Effector memory CD4-positive, alpha-beta T cell (primary cell): ENCODE measurements at places on chromosomes 3 and 15.

DNA sequence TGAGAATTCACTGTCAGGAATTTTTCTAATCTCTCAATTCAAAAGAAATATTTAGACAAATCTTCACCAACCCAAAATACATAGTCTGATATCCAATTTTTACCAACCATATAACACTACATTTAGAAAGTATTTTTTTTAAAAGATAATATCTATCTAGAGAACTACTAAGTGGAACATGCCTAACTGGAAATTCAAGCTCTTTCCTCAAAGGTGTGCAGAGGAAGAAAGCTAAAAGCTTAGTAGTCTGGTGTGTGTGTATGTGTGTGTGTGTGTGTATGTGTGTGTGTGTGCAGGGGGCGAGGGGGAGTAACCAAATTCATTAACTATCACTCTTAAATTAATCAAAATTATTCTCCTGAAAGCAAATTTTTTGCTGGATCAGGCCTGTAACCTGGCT lies 797.3 kb downstream of the NAALADL2 start:
- H3K36me3 ChIP-seq, result no peaks in the 10 kb centered on the region
- H3K27ac ChIP-seq, result no peak overlapping the region
- no peak overlapping the region for H3K4me3 ChIP-seq
- no peaks in the 10 kb centered on the region for H3K4me1 ChIP-seq
- no peaks in the 10 kb centered on the region for H3K27me3 ChIP-seq

GRCh38 chr3:73432023-73432705 lies 192.6 kb downstream of the PDZRN3 start:
- H3K36me3 ChIP-seq, result no peaks in the 10 kb centered on the region
- no peak overlapping the region for H3K4me3 ChIP-seq
- H3K27ac ChIP-seq, result no peak overlapping the region
- no peaks in the 10 kb centered on the region for H3K27me3 ChIP-seq

- H3K27ac ChIP-seq, result no peak overlapping the region
- H3K4me1 ChIP-seq, result no peaks in the 10 kb centered on the region
- no peaks in the 10 kb centered on the region for H3K27me3 ChIP-seq
- DNase-seq, result no peak
- H3K36me3 ChIP-seq, result no peaks in the 10 kb centered on the region
Measured at GRCh38 chr3:136994772-136995516, 37.2 kb downstream of the IL20RB start.

- H3K4me3 ChIP-seq, result no peak overlapping the region
- DNase-seq, result no peak
- H3K36me3 ChIP-seq, result no peaks in the 10 kb centered on the region
- no peaks in the 10 kb centered on the region for H3K4me1 ChIP-seq
- no peaks in the 10 kb centered on the region for H3K27me3 ChIP-seq
- no peak overlapping the region for H3K27ac ChIP-seq
Measured at GRCh38 chr3:62859203-62859791, 15.9 kb downstream of the CADPS start.

DNA sequence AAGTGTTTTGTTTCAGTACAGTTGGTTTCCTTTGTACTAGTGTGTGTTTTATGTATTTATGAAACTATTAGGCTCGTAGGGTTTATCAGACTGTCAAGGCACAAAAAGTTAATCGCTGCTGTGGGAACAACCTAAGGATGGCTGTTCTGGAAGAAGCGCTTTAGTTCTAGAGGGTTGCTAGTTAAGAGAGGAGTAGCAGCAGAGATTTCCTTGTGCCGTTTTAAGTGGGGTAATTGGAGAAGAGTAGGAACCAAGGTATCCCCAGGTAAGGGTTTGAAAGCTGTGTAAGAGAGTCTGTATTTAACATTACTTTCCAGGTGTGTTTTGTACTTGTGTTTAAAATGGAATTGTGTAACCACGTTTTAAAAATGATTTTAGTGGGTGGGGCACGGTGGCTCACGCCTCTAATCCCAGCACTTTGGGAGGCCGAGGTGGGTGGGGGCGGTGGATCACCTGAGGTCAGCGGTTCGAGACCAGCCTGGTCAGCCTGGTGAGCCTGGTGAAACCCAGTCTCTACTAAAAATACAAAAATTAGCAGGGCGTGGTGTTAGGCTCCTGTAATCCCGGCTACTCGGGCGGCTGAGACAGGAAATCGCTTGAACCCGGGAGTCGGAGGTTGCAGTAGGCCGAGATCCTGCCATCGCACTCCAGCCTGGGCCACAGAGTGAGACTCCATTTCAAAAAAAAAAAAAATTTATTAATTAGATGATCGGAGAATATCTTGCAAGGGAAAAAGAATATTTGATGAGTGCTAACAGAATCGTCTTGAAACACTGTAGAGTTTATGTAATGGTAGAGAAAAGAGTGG lies 2.6 kb downstream of the MORF4L1 start:
- no peaks in the 10 kb centered on the region for H3K36me3 ChIP-seq
- DNase-seq, result no peak
- H3K27ac ChIP-seq, result peak overlapping the region; percentile 100
- H3K4me3 ChIP-seq, result peak overlapping the region; percentile 100

DNA sequence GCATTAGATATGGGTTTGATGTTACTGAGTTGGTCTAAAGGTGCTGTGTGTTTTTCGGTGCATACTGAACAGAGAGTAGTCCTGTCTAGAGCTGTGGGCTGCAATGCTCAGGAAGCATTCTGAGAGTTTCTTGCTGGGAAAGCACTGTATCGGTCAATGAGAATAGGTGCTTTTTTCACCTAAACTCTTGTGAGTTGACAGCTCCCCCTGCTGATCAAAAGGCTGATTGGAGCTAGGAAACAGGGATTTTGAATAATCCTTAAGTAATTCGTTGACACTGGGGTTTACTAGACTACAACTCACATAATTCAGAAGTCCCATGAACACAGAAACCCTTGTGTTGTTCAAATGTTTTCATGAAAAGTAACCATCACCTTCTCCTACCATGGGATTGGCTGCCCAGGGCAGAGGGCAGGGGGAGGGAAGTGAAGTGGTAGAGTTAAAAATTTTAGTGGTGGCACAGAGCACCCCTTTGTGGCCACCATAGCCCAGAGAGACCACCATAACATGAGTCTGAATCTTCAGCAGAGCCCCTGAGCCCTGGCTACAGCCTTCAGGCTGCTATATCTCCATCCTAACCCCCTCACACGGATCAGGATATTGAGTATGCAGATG lies 13.0 kb upstream of the MANF start:
- H3K4me3 ChIP-seq, result no peak overlapping the region
- H3K27ac ChIP-seq, result no peak overlapping the region
- no peaks in the 10 kb centered on the region for H3K27me3 ChIP-seq
- no peak for DNase-seq

DNA sequence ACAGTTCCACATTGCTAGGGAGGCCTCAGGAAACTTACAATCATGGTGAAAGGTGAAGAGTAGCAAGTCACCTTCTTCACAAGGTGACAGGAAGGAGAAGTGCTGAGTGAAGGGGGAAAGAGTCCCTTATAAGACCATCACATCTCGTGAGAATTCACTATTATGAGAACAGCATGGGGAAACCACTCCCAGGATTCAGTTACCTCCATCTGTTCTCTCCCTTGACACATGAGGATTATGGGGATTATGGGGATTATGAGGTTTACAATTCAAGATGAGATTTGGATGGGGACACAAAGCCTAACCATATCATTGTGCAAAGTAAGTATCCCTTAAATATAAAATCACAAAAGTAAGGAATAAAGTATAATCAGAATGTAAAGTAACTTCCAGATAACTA lies 375.9 kb upstream of the NAALADL2 start:
- DNase-seq, result no peak
- H3K27ac ChIP-seq, result no peak overlapping the region
- H3K36me3 ChIP-seq, result no peaks in the 10 kb centered on the region
- no peaks in the 10 kb centered on the region for H3K4me1 ChIP-seq
- no peaks in the 10 kb centered on the region for H3K27me3 ChIP-seq

DNA sequence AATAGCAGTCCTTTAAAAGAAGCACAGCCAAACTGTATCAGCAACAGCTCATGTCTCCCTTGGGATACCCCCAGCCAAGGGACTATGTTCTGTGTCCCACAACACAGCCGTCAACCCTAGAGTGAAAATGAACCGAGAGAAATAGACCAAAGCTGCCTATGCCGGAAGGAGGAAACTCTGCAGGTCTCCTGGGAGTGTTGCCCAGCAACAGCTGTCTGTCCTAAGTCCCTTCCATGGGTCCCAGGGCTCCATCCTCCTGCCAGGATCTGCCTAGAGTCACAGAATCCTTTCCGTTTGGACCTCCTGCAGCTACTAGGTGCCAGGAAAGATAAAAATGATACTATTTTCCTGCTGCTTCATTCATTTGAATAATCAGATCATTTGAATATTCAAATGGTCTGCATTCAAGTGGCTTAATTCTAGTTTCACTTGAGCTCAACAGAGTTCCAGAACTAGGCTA lies 53.1 kb downstream of the TRANK1 start:
- no peak overlapping the region for H3K4me3 ChIP-seq
- no peak overlapping the region for H3K27ac ChIP-seq
- peaks cover 67% of the 10 kb centered on the region for H3K36me3 ChIP-seq
- H3K27me3 ChIP-seq, result no peaks in the 10 kb centered on the region
- no peak for DNase-seq
- peaks cover 10% of the 10 kb centered on the region for H3K4me1 ChIP-seq

GRCh38 chr3:79521221-79521848 lies 246.5 kb downstream of the ROBO1 start:
- no peak overlapping the region for H3K27ac ChIP-seq
- no peak for DNase-seq
- no peaks in the 10 kb centered on the region for H3K27me3 ChIP-seq
- H3K4me1 ChIP-seq, result no peaks in the 10 kb centered on the region
- no peaks in the 10 kb centered on the region for H3K36me3 ChIP-seq

DNA sequence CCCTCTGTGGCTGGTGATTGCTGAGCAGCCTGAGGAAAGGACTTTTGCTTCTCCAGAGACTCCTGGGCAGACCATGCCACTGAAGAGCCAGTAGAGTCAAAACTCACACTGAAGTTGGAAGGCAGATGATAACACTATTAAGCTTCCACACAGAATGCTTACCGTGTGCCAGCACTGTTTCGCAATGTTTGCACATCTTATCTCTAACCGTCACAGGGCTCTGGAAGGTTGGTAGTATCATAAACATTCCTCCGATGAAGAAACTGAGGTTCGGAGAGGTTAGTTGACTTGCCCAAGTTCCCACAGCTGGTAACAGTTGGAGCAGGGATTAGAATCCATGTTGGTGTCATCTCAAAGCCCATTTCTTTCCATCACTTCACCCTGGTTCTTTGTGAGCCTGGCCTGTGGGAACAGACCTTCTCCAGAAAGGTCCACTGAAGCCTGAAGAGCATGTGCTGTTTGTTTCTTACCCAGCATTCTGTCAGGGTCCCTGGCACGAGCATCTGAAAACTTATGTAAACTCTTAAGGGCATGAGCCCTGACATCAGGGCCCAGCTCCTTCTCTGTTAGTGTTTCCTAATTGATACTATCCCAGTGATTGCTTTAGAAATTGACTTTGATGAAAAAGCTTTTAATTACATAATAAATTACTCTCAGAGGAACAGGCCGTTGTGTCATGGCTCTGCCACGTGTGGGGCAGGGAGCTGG lies 77.0 kb upstream of the PRR23C start:
- H3K27me3 ChIP-seq, result no peaks in the 10 kb centered on the region
- H3K4me1 ChIP-seq, result no peaks in the 10 kb centered on the region
- H3K27ac ChIP-seq, result no peak overlapping the region
- H3K4me3 ChIP-seq, result no peak overlapping the region
- no peak for DNase-seq

- DNase-seq, result peak; percentile 87
- peaks cover 11% of the 10 kb centered on the region for H3K4me1 ChIP-seq
- no peaks in the 10 kb centered on the region for H3K27me3 ChIP-seq
- peaks cover 10% of the 10 kb centered on the region for H3K36me3 ChIP-seq
Measured at GRCh38 chr3:9890249-9891071, at the start of gene JAGN1. Gene JAGN1 (plus strand): TSS chr3:9890610. CDS start chr3:9890723, 113 bp downstream.

DNA sequence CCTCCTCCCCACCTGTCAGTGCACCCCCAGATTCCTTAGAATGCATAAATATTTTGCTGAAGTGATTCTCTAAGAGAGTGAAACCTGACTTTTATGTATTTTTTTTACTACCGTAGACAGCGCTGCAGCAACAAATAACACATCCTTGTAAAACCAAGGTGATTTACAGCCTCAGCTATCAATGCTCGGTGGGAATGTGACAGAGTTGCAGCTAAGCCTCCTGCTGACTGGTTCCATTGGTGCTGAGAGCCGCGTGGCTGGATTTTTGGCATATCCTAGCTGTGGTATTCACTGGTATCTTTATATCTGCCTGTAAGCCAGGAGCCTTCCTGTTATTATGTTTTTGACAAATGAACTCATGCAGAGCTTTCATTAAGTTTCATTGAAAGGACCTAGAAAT lies 11.0 kb downstream of the FGD5 start:
- no peaks in the 10 kb centered on the region for H3K36me3 ChIP-seq
- H3K27me3 ChIP-seq, result no peaks in the 10 kb centered on the region
- H3K4me3 ChIP-seq, result no peak overlapping the region
- DNase-seq, result no peak
- H3K4me1 ChIP-seq, result no peaks in the 10 kb centered on the region

- H3K36me3 ChIP-seq, result no peaks in the 10 kb centered on the region
- H3K4me1 ChIP-seq, result no peaks in the 10 kb centered on the region
- no peak for DNase-seq
- H3K27ac ChIP-seq, result no peak overlapping the region
- no peaks in the 10 kb centered on the region for H3K27me3 ChIP-seq
Measured at GRCh38 chr3:65635657-65636056, 403.1 kb downstream of the MAGI1 start.

- no peaks in the 10 kb centered on the region for H3K4me1 ChIP-seq
- no peak overlapping the region for H3K27ac ChIP-seq
- H3K4me3 ChIP-seq, result no peak overlapping the region
- H3K36me3 ChIP-seq, result no peaks in the 10 kb centered on the region
- H3K27me3 ChIP-seq, result no peaks in the 10 kb centered on the region
- DNase-seq, result no peak
Measured at GRCh38 chr15:58690703-58691102, 58.8 kb downstream of the ADAM10 start.

GRCh38 chr3:184635126-184635525 lies 73.5 kb downstream of the EPHB3 start:
- H3K27ac ChIP-seq, result no peak overlapping the region
- no peaks in the 10 kb centered on the region for H3K4me1 ChIP-seq
- DNase-seq, result no peak
- no peaks in the 10 kb centered on the region for H3K27me3 ChIP-seq
- no peaks in the 10 kb centered on the region for H3K36me3 ChIP-seq

DNA sequence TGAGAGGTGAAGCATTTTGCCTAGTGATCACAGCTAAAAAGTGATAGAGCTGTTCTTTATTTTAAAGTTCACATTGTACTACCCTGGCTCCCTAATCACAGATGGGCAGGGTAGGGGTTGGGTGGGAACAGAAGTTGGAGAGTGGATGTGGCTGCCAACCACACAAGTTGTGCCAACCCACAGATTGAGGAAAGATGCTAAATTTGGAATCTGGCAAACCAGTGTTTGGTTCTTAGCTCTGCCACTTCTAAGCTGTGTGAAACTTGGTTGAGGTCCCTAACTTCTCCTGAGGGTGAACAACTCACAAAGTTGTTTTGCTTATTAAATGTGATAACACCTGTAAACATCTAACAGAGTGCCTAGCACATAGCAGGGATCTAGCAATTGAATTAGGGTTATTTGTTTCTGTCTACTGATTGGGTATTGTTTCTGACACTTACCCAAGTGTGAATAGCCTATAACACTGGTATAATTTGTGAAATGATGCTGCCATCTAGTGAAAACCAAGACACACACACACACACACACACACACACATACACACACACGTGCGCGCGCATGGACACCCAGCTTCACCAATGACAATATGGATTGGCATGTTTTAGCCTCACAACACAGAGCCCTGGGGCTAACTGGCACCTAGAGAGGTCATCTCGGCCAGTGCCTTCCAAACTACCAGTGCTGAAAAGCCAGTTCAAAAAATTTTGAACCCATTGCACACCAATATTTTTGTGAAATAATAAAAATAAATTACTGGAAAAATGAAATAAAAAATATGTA lies 25.3 kb downstream of the ADGRG7 start:
- H3K27me3 ChIP-seq, result no peaks in the 10 kb centered on the region
- no peaks in the 10 kb centered on the region for H3K4me1 ChIP-seq
- no peak for DNase-seq
- H3K36me3 ChIP-seq, result no peaks in the 10 kb centered on the region
